Stimulated activated CD4-positive, alpha-beta T cell treated with anti-CD3 and anti-CD28 coated beads, Interleukin-1b, Interleukin-23, amount 100 ng/mL, for 1 hour (primary cell): ENCODE measurements at places on chromosomes 4 and X.

GRCh38 chrX:153299855-153300254 lies 21.7 kb downstream of the PNMA6F start:
- no peak for DNase-seq

DNA sequence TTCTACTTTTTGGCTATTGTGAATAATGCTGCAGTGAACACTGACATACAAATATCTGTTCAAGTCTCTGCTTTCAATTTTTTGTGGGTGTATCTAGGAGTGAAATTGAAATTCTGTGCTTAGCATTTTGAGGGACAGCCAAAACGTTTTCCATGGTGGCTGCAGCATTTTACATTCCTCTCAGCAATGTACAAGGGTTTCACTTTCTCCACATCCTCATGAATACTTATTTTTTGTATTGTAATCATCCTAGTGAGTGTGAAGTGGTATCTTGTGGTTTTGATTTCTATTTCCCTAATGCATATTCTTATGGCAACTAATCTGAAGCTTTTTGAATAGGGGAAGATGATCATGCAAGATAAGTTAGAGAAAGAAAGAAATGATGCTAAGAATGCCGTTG lies 40.3 kb downstream of the HSPA4L start:
- DNase-seq = no peak

DNA sequence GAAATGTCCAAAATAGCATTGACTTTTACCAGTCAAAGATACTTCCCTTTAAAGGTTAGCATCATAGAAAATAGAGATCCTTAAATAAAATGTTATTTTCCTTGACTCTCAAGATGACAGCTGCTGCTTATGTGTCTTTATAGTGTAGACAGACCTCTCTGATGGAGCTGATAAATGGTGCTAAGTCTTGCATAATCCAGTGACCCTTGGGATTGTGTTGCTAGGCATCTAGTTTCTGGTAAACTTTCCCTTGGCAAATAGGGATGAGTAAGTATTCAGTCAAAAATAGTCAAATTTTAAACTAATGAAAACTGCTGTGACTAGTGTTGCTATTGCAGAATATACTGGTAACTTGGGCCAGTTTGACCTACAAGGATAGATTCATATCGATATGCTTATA lies 53.6 kb downstream of the MBNL3 start:
- no peak for DNase-seq

DNA sequence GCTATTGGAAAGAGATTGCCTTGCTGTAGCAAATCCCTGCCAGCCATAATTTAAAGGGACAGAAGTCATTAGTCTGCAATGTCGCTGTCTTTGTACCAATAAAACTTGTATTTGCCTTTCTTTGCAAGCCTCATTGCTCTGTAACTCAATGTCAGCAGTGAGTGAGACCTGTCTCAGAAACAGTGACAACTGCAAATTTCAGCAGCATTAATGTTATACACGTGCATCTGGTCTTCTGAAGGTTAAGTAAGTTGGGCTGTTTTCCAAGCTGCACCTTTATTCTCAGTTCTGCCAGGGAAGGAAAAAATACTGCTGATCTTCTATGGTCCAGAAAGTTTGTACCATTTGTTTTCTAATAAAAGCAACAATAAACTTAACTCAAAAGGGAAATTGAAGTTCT lies 543.1 kb downstream of the TRIML1 start:
- DNase-seq = no peak

- no peak for DNase-seq
Observed at GRCh38 chr4:7964459-7964858, 24.8 kb upstream of the AFAP1 start.

DNA sequence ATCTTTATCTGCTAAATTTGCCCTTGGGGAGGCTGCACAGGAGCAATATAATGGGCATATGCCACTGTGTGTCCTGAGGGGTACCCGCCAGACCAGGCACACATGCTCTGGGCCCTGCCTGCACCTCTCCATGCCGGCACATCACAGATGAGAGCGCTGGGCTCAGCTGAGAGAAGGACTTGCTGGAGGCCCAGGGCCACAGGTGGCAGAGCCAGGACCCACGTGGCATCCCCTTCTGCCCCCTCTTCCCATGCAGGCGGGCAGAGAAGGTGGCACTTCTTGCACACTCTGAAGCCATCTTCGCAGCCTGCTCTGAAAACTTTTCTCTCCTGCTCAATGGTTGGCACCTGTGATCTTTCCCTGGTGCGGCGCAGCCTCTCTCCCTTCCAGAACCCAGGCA lies 20.1 kb downstream of the CPZ start:
- DNase-seq = no peak

- DNase-seq = no peak
Observed at GRCh38 chr4:128780688-128781087, 28.8 kb upstream of the JADE1 start.

- no peak for DNase-seq
Observed at GRCh38 chrX:35289952-35290351, 347.4 kb downstream of the FAM47B start.
